A549 treated with Hydrocortisone at 1 μM for 4 hours (cell line): ENCODE measurements at places on chromosomes 2 and 18. TPM values are rescaled to one million over a fixed set of nuclear protein-coding genes. Genes with fewer than 3 reads are reported as not detected.

The GFPT1 gene
- total RNA-seq = 17.4 to 25.4 TPM (median 24.1 TPM) in 5 replicates

The ASB1 gene
- total RNA-seq = 41.6 to 57.9 TPM (median 54.6 TPM) in 5 replicates

The MAPK4 gene
- total RNA-seq = 0.13 to 0.28 TPM (median 0.18 TPM) in 5 replicates

The ZFP36L2 gene
- 31.3 to 42.3 TPM (median 38.8 TPM) in 5 replicates for total RNA-seq

The FTCDNL1 gene
- total RNA-seq = 2.5 to 3.8 TPM (median 3.1 TPM) in 5 replicates

The ABCG8 gene
- 0.01 TPM in 1 of 5 replicates, not detected in the others for total RNA-seq

The EIF2AK2 gene
- total RNA-seq = 16.7 to 34.6 TPM (median 22.1 TPM) in 5 replicates

The SCN1A gene
- not detected in 5 replicates for total RNA-seq

The ASPRV1 gene
- total RNA-seq = 0.22 to 0.44 TPM (median 0.25 TPM) in 5 replicates

The LRATD1 gene
- 0.05 to 0.10 TPM (median 0.10 TPM) in 5 replicates for total RNA-seq

The CCDC141 gene
- total RNA-seq = 0.01 TPM in 1 of 5 replicates, not detected in the others

The PIEZO2 gene
- 0.40 to 1.1 TPM (median 0.57 TPM) in 5 replicates for total RNA-seq

The ARHGAP28 gene
- 0.07 to 0.18 TPM (median 0.13 TPM) in 4 of 5 replicates, not detected in the other for total RNA-seq

The STON1 gene
- total RNA-seq = 0.32 to 0.52 TPM (median 0.40 TPM) in 5 replicates

The ITGA6 gene
- total RNA-seq = 34.6 to 53.5 TPM (median 43.9 TPM) in 5 replicates

The FAP gene
- total RNA-seq = 0.23 TPM in 1 of 5 replicates, not detected in the others

The TIA1 gene
- total RNA-seq = 38.0 to 53.1 TPM (median 45.2 TPM) in 5 replicates

The COLEC11 gene
- total RNA-seq = 0.48 to 0.69 TPM (median 0.50 TPM) in 5 replicates

The FBXO36 gene
- total RNA-seq = 0.87 to 1.7 TPM (median 1.4 TPM) in 5 replicates

The GREB1L gene
- 2.2 to 6.4 TPM (median 4.7 TPM) in 5 replicates for total RNA-seq

The ARHGEF33 gene
- total RNA-seq = 0.02 to 0.05 TPM (median 0.02 TPM) in 4 of 5 replicates, not detected in the other

The PAPOLG gene
- 7.6 to 10.2 TPM (median 8.3 TPM) in 5 replicates for total RNA-seq

The MATN3 gene
- 11.9 to 19.5 TPM (median 17.0 TPM) in 5 replicates for total RNA-seq

The CNOT9 gene
- total RNA-seq = 39.2 to 42.4 TPM (median 40.4 TPM) in 5 replicates

The STRADB gene
- total RNA-seq = 22.6 to 27.8 TPM (median 25.5 TPM) in 5 replicates

The TCF23 gene
- not detected in 5 replicates for total RNA-seq

The EDAR gene
- total RNA-seq = 0.02 to 0.09 TPM (median 0.08 TPM) in 5 replicates

The SPDYA gene
- 0.16 to 0.21 TPM (median 0.20 TPM) in 5 replicates for total RNA-seq

The RNF181 gene
- total RNA-seq = 162 to 196 TPM (median 184 TPM) in 5 replicates
